ENCODE measurements at places on chromosomes 1 and 21.

GRCh38 chr1:207565546-207566468 is 69.8 kb downstream of the CR1 start:
- no peak for DNase-seq

GRCh38 chr21:45080639-45081414 is 6.4 kb downstream of the ADARB1 start:
- DNase-seq, result no peak

- no peak for DNase-seq
Observed at GRCh38 chr1:8144323-8144722, 118.2 kb upstream of the ERRFI1 start.

DNA sequence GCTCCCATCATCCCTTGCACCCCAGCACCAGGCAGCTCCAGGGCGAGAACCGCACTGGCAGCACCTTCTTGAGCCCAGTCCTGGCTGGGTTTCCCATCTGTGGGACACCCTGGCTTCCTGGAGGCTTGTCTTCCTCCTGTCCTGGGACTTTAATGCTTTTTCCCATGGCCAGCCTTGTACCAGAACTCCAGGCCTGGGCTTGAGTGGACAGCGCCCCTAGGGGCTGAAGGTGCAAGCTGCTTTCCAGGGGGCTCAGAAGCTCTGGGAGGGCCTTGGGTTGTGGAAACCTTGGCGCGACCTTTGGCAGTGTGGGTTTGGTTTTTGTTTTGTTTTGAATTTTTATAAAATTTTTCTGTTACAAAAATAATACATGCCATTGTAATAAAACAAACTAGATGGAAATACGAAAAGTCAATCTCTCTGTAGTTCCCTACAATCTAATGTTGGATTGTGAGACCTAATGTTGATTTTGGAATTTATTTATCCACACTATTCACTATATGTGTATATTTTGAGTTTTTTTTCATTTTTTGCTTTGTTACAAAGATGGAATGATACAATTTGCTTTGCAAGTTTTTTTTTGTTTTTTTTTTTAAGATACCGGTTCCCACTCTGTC is 33.8 kb upstream of the RPL11 start:
- no peak for DNase-seq

GRCh38 chr1:237448042-237448441 is 406.1 kb downstream of the RYR2 start:
- DNase-seq, result no peak

GRCh38 chr1:102100666-102101065 is 103.9 kb upstream of the OLFM3 start:
- no peak for DNase-seq

GRCh38 chr1:206442101-206442500 is 28.2 kb upstream of the IKBKE start:
- no peak for DNase-seq

GRCh38 chr1:8239039-8239305 is 78.9 kb upstream of the SLC45A1 start:
- no peak for DNase-seq

- DNase-seq, result no peak
Observed at GRCh38 chr1:29398431-29398830, 162.1 kb downstream of the PTPRU start.

DNA sequence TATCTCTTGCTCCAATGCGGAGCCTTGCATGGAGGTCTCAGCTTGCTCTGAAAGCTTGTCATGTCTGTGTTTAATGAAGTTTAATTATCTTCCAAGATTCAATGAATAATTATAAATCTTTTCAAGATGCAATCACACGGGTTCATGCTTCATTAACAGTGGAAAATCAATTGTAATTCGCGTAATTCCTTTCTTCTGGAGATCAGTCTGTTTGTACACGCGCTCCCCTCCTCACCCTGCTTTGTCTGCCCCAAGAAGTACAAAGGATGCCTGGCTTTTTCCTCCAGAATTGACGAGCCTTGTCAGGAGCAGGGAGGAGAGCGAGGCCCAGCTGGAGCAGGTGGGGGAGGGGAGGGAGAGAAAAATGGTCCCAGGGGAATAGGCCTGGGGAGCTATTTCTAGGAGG is 65.0 kb upstream of the DISP3 start:
- DNase-seq, result no peak

- no peak for DNase-seq
Observed at GRCh38 chr1:91697416-91697815, 188.5 kb downstream of the TGFBR3 start.

- DNase-seq, result no peak
Observed at GRCh38 chr1:81757398-81758020, 43.2 kb upstream of the ADGRL2 start.

GRCh38 chr1:81484284-81484683 is 316.4 kb upstream of the ADGRL2 start:
- DNase-seq, result no peak

DNA sequence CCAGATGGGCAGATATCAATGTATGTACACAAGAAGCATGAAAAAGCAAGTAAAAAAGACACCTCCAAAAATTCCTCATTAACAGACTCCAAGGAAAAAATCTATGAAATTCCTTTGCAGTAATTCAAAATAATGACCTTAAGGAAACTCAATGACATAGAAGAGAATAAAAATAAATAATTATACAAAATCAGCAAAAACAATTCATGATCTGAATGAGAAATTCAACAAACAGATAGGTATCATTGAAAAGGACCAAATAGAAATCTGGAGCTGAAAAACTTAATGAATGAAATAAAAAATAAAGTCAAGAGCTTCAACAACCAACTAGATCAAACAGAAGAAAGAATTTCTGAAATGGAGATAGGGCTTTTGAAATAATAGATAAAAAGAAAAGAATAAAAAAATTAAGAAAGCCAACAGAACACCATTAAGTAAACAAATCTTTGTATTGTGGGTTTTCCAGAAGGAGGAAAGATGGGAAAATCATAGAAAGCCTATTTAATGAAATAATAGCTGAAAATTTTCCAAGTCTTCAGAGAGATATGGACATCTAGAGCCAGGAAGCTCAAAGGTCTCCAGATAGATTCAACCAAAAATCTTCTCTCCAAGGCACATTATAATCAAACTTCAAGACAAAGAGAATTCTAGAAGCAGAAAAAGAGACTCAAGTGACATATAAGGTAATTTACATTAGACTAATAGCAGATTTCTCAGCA is 52.0 kb upstream of the KCNK1 start:
- no peak for DNase-seq

DNA sequence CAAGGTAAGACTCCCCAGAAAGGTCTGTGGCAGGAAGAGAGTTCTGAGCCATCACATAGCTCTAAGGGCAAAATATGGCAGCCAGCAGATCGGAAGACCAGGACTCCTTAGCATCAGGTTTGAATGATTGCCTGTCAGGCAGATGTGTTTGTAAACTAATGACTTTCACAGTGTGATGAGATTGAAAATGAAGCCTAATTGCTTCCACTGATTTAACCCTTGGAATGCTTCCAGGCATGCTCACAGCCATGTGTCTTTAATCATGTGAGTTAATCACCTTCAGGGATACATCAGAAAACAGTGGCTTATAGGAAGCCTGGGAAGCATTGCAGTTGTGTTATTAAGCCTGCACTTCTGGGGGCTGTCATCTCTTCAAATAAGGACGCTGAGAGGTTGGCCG is 82.8 kb downstream of the LRRC53 start:
- no peak for DNase-seq

DNA sequence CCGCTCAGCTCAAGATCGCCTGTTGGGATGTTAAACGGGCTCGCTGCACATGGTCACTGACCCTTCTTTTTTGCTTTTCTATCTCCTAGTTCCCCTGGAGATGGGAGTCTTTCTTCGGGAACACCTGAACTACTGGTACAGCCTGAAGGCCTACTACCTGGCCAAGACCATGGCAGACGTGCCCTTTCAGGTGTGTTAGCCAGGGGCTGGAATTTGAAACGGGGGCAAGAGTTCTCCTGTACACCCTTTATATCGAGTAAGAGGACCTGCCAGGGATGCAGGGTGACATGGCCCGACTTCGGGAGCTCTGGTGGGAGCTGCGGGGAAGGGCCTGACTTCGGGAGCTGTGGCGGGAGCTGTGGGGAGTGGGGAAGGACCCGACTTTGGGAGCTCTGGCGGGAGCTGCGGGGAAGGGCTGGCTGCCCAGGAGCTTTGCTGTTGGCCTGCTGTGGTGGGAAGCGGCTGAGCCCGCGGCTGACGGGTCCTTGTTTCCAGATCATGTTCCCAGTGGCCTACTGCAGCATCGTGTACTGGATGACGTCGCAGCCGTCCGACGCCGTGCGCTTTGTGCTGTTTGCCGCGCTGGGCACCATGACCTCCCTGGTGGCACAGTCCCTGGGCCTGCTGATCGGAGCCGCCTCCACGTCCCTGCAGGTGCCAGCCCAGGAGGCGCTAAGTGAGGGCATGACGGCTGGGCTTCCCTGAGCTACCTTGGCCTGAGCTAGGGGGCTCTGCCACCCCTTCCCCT is 24.0 kb downstream of the TFF3 start:
- no peak for DNase-seq

DNA sequence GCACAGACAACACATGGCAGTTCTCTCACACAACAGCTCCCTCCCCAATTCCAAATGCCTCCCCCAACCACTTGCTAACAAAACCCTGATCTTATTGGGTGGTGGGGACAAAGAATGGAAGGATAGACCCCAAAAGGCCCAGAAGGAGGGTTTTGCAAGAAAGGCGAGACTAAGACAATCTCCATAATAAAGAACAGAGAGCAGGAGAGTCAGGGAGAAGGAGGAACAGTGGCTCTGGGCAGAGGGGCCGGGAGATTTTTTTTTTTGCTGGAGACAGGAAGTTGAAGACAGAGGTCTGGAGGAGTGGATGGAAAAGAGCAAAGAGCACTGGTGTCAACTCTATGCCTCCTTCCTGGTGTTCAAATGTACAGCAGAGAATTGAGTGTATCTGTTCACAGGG is 6.5 kb upstream of the C1QA start:
- no peak for DNase-seq

GRCh38 chr1:40435471-40435870 is 14.8 kb upstream of the ZFP69B start:
- no peak for DNase-seq

DNA sequence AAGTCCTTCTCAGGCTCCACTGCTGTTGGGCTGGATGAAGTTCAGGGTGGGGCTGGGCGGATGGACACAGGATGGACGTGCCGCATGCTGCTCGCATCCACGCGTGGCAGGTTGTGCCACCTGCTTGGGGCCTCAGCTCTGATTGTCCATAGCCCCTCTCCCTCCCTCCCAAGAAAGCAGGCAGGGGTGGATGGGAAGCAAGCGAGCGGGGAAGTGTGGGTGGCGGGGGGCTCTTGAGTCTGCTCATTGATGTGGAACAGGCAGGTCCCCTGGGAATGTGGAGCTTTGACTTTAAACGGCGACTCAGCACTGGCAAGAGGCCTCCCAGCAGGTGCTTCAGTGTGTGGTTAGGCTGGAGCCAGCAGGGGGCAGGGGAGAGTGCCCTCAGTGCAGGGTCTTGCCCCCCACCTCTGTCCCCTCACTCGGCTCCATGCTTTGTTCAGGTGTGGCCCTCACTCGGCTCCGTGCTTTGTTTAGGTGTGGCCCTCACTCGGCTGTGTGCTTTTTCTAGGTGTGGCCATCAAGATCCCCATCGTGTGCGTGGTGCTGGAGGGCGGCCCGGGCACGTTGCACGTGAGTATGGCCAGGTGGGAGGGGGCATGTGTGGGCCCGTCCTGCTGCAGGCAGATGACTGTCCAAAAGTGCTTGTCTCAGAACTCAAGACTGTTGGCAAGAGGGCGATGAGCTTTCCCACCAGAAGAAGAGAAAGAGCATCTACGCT is 23.9 kb downstream of the TRPM2 start:
- DNase-seq, result no peak

- no peak for DNase-seq
Observed at GRCh38 chr1:21670956-21671902, 2.1 kb upstream of the RAP1GAP start.

DNA sequence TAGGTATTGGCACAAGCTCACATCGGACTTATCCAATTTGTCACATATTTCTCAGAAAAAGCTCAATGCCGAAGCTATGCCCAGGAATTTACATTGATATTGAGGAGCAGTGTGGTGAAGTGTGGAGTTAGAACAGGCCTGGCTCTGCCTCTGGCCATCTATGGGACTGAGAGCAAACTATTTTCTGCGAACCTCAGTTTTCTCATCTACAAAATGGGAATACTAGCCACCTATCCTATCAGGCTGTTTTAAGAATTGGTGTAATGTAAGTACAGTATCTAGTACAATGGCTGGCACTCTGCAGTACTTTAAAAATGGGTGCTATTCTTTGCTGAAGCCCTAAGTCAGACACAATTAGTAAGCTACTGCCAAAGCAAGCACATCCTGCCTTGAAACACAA is 47.2 kb downstream of the ARHGEF11 start:
- no peak for DNase-seq

- DNase-seq, result no peak
Observed at GRCh38 chr1:183278739-183279591, 92.9 kb downstream of the LAMC2 start.

GRCh38 chr1:23210351-23210785 is 6.9 kb downstream of the HTR1D start:
- no peak for DNase-seq

- no peak for DNase-seq
Observed at GRCh38 chr1:234302354-234302962, 70.8 kb upstream of the COA6 start.
